ENCODE measurements at places on chromosomes 13 and 19. TPM values are rescaled to one million over a fixed set of nuclear protein-coding genes. Genes with fewer than 3 reads are reported as not detected.

The ATP8A2 gene
- 14.9 TPM for total RNA-seq

The SYMPK gene
- total RNA-seq = 23.2 TPM

The ZNF177 gene
- 9.9 TPM for total RNA-seq

The ZNF556 gene
- total RNA-seq = 0.10 TPM

The LILRA5 gene
- 3.2 TPM for total RNA-seq

The CGB1 gene
- not detected for total RNA-seq

The SPRY2 gene
- total RNA-seq = 22.0 TPM

The THSD1 gene
- total RNA-seq = 10.0 TPM

The ELSPBP1 gene
- total RNA-seq = 0.40 TPM

The CKM gene
- total RNA-seq = 0.99 TPM

The CDC16 gene
- total RNA-seq = 71.5 TPM

The TEX101 gene
- total RNA-seq = not detected

The CEBPG gene
- total RNA-seq = 30.0 TPM

The RCBTB1 gene
- 29.1 TPM for total RNA-seq

The ZSCAN4 gene
- not detected for total RNA-seq

The PSG4 gene
- not detected for total RNA-seq

The SHC2 gene
- 15.5 TPM for total RNA-seq

The RFXAP gene
- 4.7 TPM for total RNA-seq

The ZNF813 gene
- total RNA-seq = 5.1 TPM

The RFX2 gene
- 5.7 TPM for total RNA-seq

The NLRP11 gene
- not detected for total RNA-seq

All from spinal cord (tissue), 10 donors.